ENCODE measurements at places on chromosomes 6 and 20. TPM values are rescaled to one million over a fixed set of nuclear protein-coding genes. Genes with fewer than 3 reads are reported as not detected.
A peak's percentile ranks its signal among the peaks of the same experiment; 100 is the strongest.

The PEX6 gene
- total RNA-seq: 23.3 TPM

The SCAF8 gene
- total RNA-seq: 30.8 TPM

The RBM39 gene
- 228 TPM for total RNA-seq

GRCh38 chr6:122392564-122393350, 6.7 kb upstream of the HSF2 start:
- no peak for DNase-seq

GRCh38 chr6:28351087-28351486, 1.3 kb downstream of the ZKSCAN3 start:
- no peak for DNase-seq

GRCh38 chr6:133788556-133788955, 100.4 kb upstream of the TCF21 start:
- DNase-seq: no peak

- DNase-seq: peak; percentile 32
Observed at GRCh38 chr6:4351520-4352321, 216.3 kb upstream of the ECI2 start.
